ENCODE measurements at places on chromosomes 7 and 10.

DNA sequence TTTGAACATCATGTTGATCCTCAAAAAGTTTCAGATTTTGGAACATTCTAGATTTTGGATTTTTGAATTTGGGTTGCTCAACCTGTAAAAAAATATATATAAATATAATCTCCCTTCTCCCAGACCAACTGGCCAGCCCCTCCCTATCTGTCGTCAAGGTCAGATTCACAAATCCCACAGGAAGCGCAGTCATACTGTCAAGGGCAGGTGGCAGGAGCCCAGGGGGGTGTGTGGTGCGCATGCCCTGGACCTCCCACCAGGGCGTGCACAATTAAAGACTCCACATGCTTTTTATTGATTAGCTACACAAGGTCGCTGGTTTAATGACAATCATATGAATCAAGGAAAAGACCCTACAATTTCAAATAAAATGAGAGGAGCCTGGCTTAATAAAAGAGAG lies 77.0 kb upstream of the EEPD1 start:
- DNase-seq, result no peak

DNA sequence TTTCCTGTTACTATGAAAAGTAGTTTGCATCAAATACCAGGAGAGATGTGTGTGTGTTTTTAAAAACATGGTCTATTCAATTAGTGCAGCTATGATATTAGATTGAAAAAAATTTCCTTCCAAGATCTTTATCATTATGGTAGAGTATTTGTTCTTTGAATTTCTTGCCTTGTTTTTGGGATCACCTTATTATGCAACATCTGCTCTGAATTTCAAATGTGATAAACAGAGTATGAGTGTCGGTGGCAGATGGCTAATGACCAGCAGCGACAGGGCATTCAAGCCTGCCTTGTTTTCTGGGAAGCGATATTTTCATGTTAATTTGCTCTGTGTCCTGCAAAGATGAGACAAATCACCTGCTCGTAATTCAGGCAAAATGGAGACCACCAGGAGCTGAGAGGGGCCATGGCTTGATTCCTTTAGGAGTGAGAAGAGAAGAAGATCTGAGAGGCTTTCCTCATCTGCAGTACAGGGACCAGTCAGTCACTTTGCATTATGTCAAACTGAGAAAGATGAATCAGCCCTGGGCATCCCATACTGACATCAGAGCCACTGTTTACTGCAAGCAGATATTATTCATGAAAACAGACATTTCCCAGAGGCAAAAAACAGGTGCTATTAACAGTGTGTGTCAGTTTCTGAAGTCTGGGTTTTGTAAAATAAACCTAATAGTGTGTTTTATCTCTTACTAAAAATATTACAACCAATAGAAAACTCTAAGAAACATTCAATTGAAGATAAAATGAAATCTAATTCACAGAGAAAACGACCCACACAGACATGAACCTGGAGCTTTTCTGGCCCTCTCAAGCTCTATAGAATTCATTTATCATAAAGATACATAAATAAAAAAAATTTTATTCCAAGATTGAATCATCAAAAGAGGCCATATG lies 67.6 kb downstream of the CDK6 start:
- DNase-seq, result no peak

DNA sequence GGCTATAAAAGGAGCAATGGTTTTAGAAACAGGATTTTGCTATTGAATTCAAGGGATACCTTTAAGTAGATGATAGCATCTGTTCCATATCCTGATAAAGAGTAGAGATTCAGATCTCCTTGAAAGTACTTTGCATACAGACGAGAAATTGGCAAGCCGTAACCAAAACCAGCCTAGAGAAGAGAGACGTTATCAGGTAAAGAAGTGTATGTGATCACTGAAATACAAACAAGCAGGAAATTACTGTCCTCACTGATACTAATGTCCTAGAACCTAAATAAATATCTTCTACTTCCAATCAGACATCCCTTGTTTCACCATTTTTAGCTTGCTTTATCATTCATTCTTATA lies 9.4 kb downstream of the PDK4 start:
- DNase-seq, result no peak

DNA sequence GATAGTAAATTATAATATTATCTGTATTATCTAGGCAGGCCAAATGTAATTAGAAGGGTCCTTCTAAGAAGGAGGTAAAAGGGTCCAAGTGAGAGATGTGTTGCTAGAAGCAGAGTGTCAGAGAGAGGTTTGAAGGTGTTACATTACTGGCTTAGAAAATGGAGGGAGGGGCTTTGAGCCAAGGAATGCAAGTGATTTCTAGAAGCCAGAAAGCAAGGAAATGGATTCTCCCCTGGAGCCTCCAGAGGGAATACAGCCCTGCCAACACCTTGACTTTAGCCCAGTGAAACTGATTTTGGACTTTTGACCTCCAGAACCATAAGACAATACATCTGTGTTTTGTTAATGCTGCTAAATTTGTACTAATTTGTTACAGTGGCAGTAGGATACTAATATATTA lies 97.9 kb upstream of the IL6 start:
- DNase-seq, result no peak

GRCh38 chr7:92827464-92828120 lies 8.8 kb downstream of the CDK6 start:
- no peak for DNase-seq

DNA sequence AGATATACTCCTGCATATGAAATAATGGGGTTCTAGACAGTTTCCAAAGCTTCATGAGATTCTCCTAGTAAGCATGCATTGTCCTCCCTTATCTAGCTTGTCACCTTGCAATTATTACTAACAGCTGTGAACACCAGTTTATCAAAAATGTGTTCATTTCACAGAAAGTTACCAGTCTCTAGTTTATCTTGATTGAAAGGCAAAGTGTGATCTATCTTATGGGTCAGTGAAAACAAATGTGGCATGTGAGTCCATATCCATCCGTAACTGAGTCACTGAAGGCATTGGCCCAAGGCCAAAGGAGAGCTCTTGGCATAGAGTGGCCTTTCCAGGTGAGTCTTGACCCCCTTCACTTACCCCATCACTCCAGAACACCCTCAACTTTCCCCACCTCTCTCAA lies 53.2 kb downstream of the GSAP start:
- peak; percentile 6 for DNase-seq

- no peak for DNase-seq
Measured at GRCh38 chr10:130928306-130928705, 383.2 kb downstream of the TCERG1L start.

DNA sequence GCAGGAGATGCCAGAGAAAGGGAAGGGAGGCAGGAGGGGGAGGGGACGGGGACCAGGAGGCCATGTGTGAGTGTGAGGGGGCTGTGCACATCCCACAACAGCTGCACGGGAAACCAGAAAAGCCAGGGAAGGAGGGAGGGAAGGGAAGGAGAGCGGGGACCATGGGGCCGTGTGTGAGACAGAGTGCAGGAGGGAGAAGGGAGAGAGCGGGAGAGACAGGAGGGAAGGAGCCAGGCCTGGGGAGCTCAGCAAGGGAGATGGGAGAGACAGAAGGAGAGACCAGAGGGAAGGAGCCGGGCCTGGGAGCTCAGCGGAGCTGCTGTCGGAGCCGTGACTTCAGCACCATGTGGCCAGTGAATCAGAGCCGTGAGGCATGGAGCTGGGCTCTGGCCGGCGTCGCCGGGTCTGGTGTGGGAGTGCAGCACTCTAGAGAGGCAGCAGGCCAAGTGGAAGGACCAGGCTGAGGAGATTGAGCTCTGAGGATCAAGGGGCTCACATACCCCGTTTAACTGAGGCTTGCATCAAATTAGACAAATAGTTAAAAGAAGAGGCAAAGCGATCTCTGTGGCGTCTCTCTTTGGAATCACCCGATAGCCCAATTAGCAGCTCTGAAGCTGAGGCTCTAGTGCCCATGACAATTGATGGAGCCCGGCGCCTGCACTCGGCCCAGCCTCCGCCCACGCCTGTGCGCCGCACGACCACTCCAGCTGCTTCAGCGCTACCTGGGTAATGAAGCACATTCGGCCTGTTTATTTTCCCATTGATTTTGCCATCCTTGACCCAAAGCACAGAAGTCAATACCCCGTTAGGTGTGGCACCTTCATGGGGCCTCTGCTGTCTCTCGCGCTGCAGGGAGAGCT lies 150.4 kb downstream of the MAD1L1 start:
- DNase-seq, result no peak

DNA sequence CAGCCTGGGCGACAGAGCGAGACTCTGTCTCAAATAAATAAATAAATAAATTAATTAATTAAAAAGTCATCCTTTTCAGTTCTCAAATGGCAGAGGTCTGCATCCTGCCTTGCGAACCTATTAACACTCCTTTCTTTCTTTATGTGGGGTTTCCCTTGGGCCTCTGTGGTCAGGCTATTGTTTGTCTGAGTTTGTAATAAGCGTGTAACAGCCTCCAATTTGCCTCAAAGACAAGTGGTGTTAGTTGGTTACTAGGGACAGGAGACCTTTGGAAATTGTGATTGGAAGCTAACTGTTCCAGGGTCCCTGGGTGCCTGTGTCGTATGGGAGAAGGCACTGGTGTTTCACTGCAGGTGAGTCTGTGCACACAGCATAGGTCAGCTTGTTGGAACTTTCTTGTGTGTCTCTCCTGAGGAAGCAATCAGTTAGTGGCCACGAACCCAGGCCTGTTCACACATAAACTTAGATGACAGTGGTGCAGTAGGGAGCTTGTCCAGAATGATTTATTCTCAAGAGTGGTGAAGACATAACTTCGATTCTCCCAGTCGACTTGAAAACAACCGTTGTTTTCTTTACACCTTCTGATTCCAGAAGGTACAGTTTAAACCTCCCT lies 33.5 kb downstream of the TCF7L2 start:
- no peak for DNase-seq

DNA sequence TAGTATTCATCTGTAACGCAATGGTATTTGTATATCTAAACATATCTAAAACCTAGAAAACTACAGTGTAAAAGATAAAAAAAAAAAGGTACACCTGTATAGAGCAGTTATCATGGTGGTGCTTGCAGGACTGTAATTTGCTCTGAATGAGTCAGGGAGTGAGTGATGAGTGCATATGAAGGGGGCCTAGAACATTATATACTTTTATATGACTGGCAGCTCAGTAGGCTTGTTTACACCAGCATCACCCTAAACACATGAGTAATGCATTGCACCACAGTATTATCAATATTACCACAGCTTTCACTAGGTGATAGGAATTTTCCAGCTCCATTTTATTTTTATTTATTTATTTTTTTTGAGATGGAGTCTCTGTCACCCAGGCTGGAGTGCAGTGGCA lies 40.8 kb downstream of the TRIM24 start:
- no peak for DNase-seq

GRCh38 chr7:157457355-157458253 lies 120.8 kb downstream of the DNAJB6 start:
- no peak for DNase-seq

GRCh38 chr7:96388166-96388565 lies 66.3 kb upstream of the SLC25A13 start:
- no peak for DNase-seq

DNA sequence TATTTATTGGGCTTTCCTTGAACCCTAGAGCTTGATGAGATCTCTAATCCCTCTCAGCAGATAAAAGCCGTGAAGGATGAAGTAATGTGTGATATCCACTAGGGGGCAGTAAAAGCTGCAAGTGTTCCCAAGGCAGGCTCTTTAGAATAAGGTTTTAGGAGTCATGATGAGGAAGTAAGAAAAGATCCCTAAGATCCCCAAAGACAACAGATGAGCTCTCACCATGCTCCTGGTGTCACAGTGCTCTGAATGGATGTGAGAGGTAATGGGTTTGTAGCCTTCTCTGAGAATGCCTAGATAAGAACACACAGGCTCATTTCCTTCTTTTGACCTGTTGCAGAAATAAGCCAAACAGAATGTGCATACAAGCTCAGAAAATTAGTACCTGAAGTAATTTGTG lies 70.4 kb upstream of the ITPRID1 start:
- DNase-seq, result peak; percentile 13

DNA sequence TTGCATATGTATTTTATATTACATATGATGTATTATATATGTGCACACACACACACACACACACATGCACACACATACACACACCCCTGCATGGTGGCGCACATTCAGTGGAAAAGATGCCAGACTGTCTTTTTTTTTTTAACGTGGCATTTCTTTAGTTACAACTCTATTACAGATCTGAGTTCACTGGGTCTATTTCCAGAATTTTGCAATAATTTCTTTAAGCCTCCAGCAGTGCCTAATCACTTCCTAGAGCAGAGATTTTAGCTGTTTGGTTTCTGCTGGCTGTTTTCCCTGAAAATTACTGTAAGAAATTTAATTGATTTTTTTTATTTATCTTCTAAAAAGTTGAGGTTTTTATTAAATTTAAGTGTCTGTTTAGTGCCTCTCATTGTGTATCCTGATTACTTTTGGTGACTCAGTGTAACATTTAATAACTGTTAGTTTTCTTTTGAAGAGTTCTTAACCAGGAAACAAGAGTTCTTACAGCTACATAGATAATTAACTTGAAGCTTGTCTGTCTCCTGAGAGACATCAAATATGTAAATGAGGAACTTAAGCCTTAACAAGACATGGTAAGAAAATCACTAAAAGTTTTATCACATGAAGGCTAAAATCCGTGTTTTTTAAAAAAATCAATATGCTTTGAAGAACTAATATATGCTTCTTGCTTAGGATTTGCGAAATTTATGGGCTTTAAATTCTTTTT lies 232.0 kb downstream of the MDFIC start:
- DNase-seq, result no peak

DNA sequence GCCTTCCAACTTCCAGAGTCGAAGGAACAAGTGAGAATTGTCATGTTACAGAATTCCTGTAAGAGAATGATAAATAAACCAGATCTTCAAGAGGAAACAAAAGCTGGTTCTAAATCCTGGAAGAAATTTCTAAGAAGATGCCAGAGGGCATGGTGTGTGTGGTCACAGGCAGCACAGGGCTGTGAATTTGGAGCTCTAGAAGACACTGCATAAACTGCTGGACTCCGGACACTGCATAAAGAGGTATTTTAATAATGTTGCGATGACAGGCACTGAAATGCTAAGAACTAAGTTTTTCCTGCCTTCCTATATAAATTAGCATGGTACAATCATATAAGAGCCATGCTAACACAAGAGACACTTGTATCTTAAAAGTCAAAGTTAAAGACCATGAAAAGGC lies 86.0 kb downstream of the LARP4B start:
- no peak for DNase-seq

GRCh38 chr7:112981966-112982365 lies 104.7 kb downstream of the GPR85 start:
- DNase-seq, result no peak

- no peak for DNase-seq
Measured at GRCh38 chr10:824497-824896, 107.0 kb downstream of the LARP4B start.

- DNase-seq, result no peak
Measured at GRCh38 chr7:20211376-20211775, 5.8 kb downstream of the MACC1 start.

DNA sequence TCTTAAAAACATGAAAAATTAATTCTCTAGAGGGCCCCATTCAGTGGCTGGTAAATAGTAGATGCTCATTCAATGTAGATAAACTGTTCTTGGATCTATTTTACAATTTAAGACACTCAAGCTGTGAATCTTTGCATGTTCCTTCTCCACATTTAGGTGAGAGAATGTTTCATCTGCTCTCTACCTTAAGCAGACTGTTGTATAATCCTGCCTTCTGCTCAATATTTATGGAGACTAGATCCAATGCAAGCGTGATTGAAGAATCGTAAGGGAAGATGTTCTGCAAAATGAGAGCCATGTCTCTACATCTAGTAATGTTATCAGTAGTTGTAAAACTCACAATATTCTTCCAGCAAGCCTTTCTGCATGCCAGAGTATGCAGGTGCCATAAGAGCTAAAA lies 115.0 kb upstream of the TEX47 start:
- DNase-seq, result no peak
